ENCODE measurements at places on chromosomes 7 and 10.

DNA sequence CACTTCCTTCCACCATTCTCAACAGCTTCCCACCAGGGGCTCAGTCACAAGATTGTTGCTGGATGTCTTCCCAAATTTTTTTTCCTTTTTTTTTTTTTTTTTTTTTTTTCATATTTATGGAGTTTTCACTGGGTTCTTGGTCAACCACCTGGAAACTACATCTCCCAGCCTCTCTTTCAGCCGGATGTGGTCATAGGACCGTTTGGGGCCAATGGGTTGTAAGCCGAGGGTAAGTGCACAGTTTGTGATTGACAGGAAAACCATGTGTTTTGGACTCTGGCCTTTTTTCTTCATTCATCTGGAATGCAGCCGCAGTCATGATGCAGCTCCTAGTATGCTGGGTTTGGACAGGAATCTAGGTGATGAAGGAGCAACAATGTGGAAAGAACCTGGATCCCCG, 337.1 kb upstream of the FOXK1 start:
- DNase-seq: no peak

DNA sequence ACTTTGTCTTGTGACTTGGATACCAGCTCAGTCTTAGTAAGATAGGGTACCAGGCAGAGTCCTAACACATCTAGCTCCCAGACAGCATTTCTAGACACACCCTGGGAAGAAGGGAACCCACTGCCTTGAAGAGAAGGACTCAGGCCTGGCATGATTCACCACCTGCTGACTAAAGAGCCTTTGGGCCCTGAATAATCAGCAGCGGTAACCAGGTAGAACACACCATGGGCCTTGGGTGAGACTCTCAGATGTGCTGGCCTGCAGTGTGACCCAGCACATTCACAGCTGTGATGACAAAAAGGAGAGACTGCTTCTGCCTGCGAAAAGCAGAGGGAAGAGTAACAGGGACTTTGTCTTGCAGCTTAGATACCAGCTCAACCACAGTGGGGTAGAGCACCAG, 10.4 kb upstream of the TNKS2 start:
- DNase-seq: no peak

GRCh38 chr7:47698386-47698785, 116.5 kb upstream of the TNS3 start:
- DNase-seq: no peak

GRCh38 chr7:41448104-41448503, 254.8 kb downstream of the INHBA start:
- no peak for DNase-seq

GRCh38 chr10:86992929-86993328, 24.6 kb downstream of the ADIRF start:
- DNase-seq: no peak
